ENCODE measurements at places on chromosomes 4 and X.

GRCh38 chr4:104942990-104943743 is 203.5 kb upstream of the TET2 start:
- peak; percentile 6 for DNase-seq

- no peak for DNase-seq
These were observed 15.3 kb downstream of the EPHA5 start for GRCh38 chr4:65654976-65655375.

DNA sequence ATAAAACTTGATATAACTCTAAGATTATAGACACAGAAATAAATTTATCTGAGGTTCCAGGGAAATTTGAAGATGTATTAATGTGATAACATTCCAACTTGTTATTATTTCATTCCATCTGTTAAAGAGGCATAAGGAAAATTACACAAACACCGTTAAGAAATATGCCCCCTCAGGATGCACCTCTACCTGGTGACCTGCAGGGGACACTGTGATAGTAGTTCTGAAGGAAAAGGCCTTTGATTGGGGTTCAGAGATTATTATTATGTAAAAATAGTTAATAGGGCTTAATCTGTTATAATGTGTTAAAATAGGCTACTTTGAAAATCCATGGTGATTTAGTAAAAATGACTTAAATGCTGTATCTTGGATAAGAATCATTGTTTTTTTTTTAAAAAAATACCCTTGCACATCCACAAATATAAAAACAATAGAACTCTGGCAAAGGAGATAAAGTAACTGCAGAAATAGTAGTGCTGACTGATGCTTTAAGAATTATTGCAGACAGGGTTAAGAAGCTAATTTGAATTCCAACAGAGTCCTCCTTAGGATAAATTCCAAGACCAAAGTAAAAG is 6.1 kb upstream of the ABRAXAS1 start:
- DNase-seq: no peak

DNA sequence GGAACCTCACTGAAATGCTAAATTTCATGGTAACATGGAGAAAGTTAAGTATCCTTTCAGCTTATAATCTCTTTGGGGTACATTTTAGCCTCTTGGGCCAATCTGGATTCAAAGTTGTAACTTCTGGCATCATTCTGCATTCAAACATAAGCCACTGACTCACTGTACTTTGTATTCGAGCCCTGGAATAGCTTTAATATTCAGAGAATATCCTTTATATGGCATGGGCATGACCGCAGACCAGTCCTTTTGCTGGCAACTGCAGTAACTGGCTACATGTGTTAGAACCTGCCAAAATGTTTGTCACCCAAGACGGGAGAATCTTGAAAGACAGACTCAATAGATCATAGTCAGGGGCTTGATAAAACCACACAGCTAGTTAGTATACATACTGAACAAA is 3.3 kb downstream of the GASK1B start:
- no peak for DNase-seq

GRCh38 chr4:73730292-73730691 is 10.1 kb upstream of the CXCL8 start:
- no peak for DNase-seq

DNA sequence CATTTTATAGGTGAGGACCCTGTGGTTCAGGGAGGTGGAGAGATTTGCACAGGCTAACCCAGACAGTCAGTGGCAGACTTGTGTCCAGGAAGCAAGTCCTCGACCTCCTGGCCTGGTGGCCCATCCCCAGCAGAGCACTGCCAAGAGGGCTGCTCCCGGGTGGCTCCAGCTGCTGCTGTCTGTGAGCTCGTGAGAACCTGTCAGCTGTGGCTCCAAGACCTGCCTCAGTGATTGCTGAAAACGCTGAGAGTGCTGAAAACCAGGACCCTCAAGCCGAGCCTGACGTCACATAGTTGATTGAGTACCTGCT is 74.2 kb downstream of the RTL9 start:
- no peak for DNase-seq

- DNase-seq: no peak
These were observed 758 bp downstream of the SCFD2 start for GRCh38 chr4:53365121-53365485.

DNA sequence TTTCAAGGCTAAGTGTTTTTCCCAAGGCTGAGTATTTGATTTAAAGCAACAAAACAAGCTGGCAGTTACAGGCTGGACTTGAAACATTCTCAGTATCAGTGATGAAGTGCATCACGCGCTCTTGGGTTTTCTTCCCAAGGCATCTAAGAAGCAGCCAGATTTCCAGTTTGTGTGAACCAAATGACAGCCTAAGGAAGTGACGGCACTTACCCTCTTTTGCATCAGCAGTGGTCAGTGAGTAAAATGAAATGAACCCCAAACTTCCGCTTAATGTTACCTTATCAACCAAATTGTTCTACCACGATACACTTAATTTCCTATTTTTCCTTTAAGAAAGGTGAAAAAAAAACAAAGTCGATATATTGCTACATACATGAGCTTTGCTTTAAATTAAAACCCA is 15.8 kb upstream of the GYPE start:
- DNase-seq: peak; percentile 11

DNA sequence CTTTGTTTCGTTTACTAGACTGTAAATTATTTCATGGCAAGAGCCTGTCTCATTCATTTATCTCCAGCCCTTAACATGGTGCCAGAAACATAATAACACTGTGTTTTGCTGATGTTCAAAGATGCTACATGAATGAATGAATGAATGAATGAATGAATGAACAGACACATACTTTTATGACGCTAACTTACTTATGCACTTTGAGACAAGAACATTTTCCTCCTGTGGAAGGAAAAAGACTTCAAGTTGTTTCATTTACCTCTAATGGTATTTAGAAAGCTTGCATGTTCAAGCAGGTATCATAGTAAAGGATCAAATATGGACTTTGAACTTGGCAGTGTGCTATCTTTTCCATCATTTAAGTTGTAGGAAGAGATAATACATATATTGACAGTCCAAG is 131.6 kb downstream of the GLRA2 start:
- DNase-seq: no peak

- no peak for DNase-seq
These were observed 1.5 kb upstream of the PORCN start for GRCh38 chrX:48507246-48507645.

DNA sequence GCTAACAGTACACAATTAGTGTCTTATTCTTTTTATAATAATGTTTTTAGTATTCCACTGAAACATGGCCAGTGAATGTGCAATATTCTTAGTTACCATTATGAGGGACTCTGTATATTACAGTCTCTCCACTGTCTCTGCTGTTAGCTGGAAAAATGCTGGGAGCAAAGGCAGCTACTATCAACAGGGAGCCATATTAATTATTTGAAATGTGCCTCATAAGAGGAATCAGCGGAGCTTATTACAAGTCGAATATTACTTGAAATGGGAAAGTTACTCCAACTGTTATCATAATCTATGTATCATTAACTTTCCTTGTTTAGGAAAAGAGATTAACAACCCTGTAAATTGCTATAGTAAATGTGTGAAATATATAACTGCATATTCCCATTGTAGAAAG is 612.0 kb downstream of the ADGRL3 start:
- DNase-seq: no peak

GRCh38 chr4:98232202-98232601 is 29.0 kb upstream of the RAP1GDS1 start:
- DNase-seq: peak; percentile 1

GRCh38 chr4:125676156-125676555 is 361.4 kb downstream of the FAT4 start:
- no peak for DNase-seq

- DNase-seq: no peak
These were observed 82.5 kb downstream of the CPE start for GRCh38 chr4:165461159-165461821.

GRCh38 chr4:72531768-72532290 is 37.2 kb downstream of the ADAMTS3 start:
- no peak for DNase-seq

GRCh38 chr4:47538111-47538824 is 53.2 kb downstream of the ATP10D start:
- DNase-seq: no peak

- no peak for DNase-seq
These were observed 350.3 kb downstream of the ZIC3 start for GRCh38 chrX:137916090-137916746.

GRCh38 chr4:113043591-113043990 is 5.9 kb upstream of the ANK2 start:
- no peak for DNase-seq
